ENCODE measurements at places on chromosomes 3 and 15.
A peak's percentile ranks its signal among the peaks of the same experiment; 100 is the strongest.

DNA sequence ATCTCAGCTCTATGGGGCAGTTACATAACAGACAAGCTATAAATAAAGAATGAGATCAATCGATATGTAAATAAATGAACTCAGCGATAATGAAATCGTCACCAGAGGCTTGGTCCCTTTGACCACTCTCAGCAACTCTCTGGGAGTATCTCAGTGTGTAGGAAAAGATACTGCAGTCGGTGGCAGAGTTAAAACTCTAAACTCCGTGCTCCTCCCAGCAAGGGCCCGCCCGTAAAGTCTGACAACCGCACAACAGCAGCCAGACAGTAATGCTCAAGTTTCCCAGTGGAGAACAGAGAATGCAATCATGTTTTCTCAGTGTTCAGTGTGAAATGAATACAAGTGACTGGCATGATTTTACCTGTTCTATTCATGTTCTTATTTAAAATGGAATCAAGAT lies 28.3 kb upstream of the IGF1R start:
- no peak overlapping the region for H3K27ac ChIP-seq
- H3K27me3 ChIP-seq = no peaks in the 10 kb centered on the region
- no peaks in the 10 kb centered on the region for H3K4me1 ChIP-seq
- DNase-seq = no peak

GRCh38 chr3:127790882-127791183 lies 31.5 kb downstream of the MGLL start:
- H3K27me3 ChIP-seq = no peaks in the 10 kb centered on the region
- H3K4me1 ChIP-seq = peaks cover 10% of the 10 kb centered on the region
- no peaks in the 10 kb centered on the region for H3K36me3 ChIP-seq
- no peak overlapping the region for H3K4me3 ChIP-seq

DNA sequence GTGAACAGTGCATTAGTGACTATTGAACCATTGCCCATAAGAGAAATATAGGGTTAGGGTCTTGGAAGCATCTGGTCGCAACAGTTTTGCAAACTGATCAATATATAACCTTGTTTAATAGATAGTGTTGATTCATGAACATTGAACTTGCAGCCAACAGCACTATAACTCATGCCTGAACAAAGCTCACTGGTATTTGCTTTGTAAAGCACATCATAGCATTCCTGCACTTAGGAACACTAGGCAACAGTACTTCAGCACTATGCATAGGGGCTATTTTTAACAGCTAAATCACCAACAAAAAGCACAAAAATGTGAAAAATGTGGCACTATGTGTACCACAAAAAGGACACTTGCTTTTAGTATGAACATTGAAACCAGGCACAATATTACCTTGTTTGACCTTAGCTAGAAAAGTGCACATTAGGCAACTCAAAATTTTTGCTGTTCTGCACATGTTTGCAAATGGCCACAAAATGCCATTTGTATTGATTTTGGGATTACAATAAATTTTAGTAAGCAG lies 68.0 kb downstream of the OXNAD1 start:
- H3K4me3 ChIP-seq = no peak overlapping the region
- H3K27me3 ChIP-seq = no peaks in the 10 kb centered on the region
- peak; percentile 22 for DNase-seq

DNA sequence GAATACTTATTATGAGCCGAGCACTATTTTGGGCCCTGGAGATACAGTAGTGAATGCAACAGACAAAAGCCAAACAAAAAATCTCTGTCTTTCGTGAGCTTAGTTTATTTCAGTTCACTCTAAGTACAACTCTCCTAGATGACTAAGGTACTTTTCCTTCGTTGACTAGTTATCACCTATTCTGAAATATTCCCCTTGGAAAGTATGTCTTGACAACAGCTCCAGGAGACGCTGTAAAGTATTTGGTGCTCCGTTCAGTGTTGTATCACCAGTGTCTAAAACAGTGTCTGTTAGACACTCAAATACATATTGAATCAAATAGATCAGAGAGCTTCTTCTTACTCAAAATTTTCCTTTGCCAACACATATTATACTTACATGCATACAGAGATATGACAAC lies 119.6 kb downstream of the TFDP2 start:
- peaks cover 6% of the 10 kb centered on the region for H3K4me1 ChIP-seq
- H3K36me3 ChIP-seq = no peaks in the 10 kb centered on the region
- no peak overlapping the region for H3K4me3 ChIP-seq
- no peaks in the 10 kb centered on the region for H3K27me3 ChIP-seq
- H3K27ac ChIP-seq = no peak overlapping the region

- H3K27ac ChIP-seq = no peak overlapping the region
- H3K4me3 ChIP-seq = no peak overlapping the region
- no peak for DNase-seq
- H3K27me3 ChIP-seq = no peaks in the 10 kb centered on the region
Measured at GRCh38 chr15:31261266-31262142, 65.1 kb upstream of the KLF13 start.

- no peaks in the 10 kb centered on the region for H3K36me3 ChIP-seq
- peaks cover 3% of the 10 kb centered on the region for H3K4me1 ChIP-seq
- H3K27ac ChIP-seq = no peak overlapping the region
- H3K27me3 ChIP-seq = no peaks in the 10 kb centered on the region
- no peak overlapping the region for H3K4me3 ChIP-seq
Measured at GRCh38 chr15:73989001-73989798, 2.9 kb downstream of the STOML1 start.

- H3K27ac ChIP-seq = no peak overlapping the region
- H3K36me3 ChIP-seq = no peaks in the 10 kb centered on the region
- no peak for DNase-seq
- H3K4me3 ChIP-seq = no peak overlapping the region
- H3K4me1 ChIP-seq = no peaks in the 10 kb centered on the region
Measured at GRCh38 chr15:95549168-95549738, 781.2 kb upstream of the NR2F2 start.

GRCh38 chr3:4290272-4290893 lies 12.8 kb upstream of the SETMAR start:
- H3K27me3 ChIP-seq = no peaks in the 10 kb centered on the region
- H3K36me3 ChIP-seq = no peaks in the 10 kb centered on the region
- no peaks in the 10 kb centered on the region for H3K4me1 ChIP-seq
- H3K4me3 ChIP-seq = no peak overlapping the region
- H3K27ac ChIP-seq = no peak overlapping the region
- peak; percentile 49 for DNase-seq

GRCh38 chr3:174332391-174332790 lies 526.7 kb upstream of the NAALADL2 start:
- H3K27me3 ChIP-seq = no peaks in the 10 kb centered on the region
- H3K27ac ChIP-seq = no peak overlapping the region
- no peaks in the 10 kb centered on the region for H3K36me3 ChIP-seq

DNA sequence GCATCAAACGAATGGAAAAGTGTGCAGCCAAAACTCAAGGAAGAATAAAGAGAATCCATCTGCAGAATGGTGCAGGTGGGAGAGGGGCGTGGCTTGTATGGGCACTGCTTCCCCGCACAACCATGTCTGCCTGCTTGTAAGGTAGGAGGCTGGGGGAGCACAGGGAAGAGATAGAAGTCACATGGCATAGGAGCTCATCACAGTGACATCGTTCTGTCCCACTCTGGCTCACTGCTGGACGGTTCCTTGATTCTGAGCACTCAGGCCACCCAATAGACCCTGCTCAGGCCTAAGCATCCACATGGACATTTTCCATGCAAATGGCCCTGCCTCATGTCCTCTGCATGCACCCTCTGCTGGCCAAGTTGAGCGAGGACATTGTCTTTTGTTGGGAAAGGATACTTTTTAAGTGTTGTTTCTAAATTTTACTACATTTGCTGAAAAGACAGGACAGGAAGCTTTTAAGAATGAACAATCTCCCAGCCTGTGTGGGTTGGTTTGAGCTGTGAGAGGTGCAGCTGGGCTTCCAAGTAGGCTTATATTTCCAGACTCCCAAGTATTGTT lies 3.1 kb downstream of the MYLK start:
- peak; percentile 4 for DNase-seq
- no peak overlapping the region for H3K27ac ChIP-seq
- peaks cover 4% of the 10 kb centered on the region for H3K4me1 ChIP-seq
- H3K27me3 ChIP-seq = peaks cover 35% of the 10 kb centered on the region
- H3K4me3 ChIP-seq = no peak overlapping the region
- no peaks in the 10 kb centered on the region for H3K36me3 ChIP-seq

GRCh38 chr3:30607032-30607833 lies 832 bp downstream of the TGFBR2 start:
- H3K27me3 ChIP-seq = no peaks in the 10 kb centered on the region
- H3K36me3 ChIP-seq = no peaks in the 10 kb centered on the region
- H3K4me1 ChIP-seq = peaks cover 3% of the 10 kb centered on the region
- H3K27ac ChIP-seq = peak overlapping the region; percentile 90
- H3K4me3 ChIP-seq = peak overlapping the region; percentile 82

DNA sequence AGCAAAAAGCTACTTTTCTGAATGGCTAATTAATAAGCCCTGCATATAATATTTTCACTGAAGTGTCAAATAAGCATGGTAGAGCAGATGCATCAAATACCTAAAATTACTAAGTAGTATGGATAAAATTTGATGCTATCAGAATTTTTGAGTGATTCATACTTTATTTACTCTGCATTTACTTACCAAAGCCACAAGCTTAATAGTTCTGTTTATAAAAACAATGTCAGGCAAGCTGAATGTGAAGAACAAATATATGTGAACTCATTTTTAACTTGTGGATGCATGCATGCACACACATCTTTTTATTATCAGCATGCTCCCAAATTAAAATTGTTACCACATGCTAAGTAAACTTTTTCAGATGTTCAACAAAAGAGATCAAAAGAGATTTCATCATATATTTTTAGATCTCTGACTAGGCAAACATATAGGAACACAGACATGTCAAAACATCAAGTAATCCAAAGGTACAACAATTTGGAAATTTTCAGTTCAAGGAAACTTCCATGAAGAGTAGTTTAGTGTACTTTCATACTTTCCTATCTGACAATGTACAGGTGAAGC lies 969.4 kb downstream of the ROBO1 start:
- H3K4me3 ChIP-seq = no peak overlapping the region
- DNase-seq = no peak
- H3K27ac ChIP-seq = no peak overlapping the region
- no peaks in the 10 kb centered on the region for H3K4me1 ChIP-seq

DNA sequence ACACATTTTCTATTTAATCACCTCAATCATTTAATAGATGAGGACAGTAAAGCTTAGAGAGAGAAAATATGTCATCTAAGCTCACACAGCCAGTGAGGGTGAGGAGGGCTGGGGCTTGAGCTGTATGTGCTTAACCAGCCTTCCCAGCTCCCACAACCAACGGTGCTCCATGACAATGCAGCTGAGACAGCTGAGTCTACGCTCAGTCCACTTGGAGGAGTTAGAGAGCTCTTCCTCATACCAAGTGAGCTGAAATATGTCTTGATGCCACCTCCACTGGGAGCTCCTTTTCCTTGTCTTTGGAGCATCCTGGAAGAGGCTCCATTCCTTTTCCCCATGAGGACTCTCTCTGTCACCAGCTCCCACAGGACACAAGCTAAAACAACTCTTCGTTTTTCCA lies 9.3 kb downstream of the HOMER2 start:
- no peaks in the 10 kb centered on the region for H3K27me3 ChIP-seq
- H3K4me1 ChIP-seq = no peaks in the 10 kb centered on the region
- DNase-seq = no peak
- no peak overlapping the region for H3K4me3 ChIP-seq

- H3K27me3 ChIP-seq = no peaks in the 10 kb centered on the region
- no peak overlapping the region for H3K27ac ChIP-seq
- no peak overlapping the region for H3K4me3 ChIP-seq
- no peaks in the 10 kb centered on the region for H3K4me1 ChIP-seq
- DNase-seq = no peak
Measured at GRCh38 chr15:26091184-26091583, 228.1 kb upstream of the ATP10A start.

- no peak for DNase-seq
- H3K4me3 ChIP-seq = no peak overlapping the region
- H3K27me3 ChIP-seq = no peaks in the 10 kb centered on the region
- H3K36me3 ChIP-seq = no peaks in the 10 kb centered on the region
- peak overlapping the region; percentile 67 for H3K27ac ChIP-seq
Measured at GRCh38 chr3:45011756-45012508, 14.2 kb upstream of the CLEC3B start.

DNA sequence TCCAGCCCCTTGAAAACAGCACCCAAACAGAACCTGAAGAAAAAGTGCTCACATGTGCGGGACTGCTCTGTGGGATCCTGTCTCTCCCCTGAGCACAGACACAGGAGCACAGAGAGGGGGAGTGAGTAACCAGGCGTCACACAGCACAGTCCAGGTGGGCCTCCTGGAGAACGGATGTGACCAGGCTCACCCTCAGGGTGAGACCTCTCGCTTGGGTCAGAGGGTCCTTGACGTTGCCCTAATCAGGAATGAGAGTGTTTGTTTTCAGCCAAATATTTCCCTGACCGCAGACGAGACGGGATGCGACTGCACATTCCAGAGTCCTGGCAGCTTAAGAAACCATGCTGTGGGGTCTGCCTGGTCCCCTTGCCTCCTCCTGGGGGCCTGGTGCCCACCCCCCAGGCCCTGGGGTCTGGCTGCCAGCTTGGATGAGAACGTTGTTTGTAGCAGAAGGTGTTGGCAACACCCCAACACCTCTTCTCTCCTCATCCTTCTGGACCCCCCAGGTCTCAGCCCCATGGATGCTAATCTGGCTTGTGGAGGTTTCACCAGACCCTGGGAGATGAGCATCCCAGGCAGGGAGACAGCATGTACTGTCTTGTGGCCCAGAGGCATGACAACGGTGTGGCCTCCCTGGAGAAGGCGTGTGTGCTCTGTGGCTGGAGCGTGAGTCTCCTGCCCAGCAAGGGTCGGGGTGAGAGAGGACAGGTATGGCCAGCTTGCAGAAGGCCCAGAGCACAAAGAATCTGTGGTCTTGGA lies 42.1 kb upstream of the SLC6A6 start:
- no peaks in the 10 kb centered on the region for H3K27me3 ChIP-seq
- no peak overlapping the region for H3K4me3 ChIP-seq
- H3K27ac ChIP-seq = no peak overlapping the region
- peaks cover 4% of the 10 kb centered on the region for H3K4me1 ChIP-seq
- DNase-seq = no peak

- H3K4me3 ChIP-seq = no peak overlapping the region
- no peak for DNase-seq
Measured at GRCh38 chr15:78040653-78041244, 36.8 kb downstream of the TBC1D2B start.
